ENCODE measurements at places on chromosomes 1 and 21.
A peak's percentile ranks its signal among the peaks of the same experiment; 100 is the strongest.

DNA sequence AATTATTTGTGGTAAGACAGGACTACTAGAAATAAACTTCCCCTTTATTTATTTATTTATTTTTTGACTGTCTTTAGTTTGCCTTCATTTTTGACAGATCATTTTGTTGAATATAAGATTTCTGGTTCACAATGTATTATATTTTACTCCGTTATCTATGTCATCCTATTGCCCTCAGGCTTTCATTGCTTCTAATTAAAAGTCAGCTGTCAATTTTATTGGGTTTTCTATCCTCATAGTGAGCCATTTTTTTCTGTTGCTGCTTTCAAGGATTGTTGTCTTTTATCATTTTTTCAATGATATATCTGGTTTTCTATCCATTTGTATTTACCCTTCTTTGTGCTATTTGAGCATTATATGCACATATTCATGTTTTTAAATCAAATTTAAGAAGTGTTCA lies 866.2 kb downstream of the LRRIQ3 start:
- DNase-seq = no peak

DNA sequence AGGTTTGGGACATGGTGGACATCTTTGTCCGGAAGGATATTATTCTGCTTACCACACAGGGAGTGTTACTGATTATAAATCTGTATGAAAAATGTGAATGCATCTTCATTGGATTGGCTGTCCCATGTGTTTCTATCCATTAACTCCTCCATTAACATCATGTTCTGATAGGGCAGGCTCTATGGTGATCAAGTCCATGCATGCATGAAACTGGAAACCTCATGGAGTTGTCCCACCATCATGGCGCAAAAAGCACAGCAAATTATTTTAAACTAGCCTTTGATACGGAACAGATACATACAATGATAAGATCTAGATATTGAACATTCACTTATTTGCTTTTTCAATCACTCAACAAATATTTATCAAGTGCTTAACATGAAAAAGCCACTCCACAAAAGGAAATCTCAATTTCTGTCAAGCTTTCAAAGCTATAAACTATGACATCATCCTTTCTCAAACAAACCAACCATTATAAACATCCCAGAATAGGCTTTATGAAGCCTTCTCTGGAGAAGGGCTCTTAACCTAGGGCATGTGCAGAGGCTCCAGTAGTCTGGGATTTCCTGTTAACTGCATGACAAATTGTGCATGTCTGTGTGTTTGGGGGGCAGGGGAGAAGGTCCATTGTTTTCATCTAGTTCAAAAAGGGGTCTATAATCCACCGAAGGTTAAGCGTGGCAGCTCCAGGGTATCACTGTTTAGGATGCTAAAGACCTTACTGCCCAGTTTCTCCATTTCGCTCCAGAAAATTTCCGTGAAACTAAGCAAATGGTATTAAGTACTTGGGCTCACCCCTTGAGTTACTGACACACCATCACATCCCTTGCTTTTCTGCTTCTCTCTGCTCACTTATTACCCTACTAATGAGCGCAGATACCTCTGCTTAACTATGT lies 46.1 kb downstream of the ADAMTS1 start:
- no peak for DNase-seq

DNA sequence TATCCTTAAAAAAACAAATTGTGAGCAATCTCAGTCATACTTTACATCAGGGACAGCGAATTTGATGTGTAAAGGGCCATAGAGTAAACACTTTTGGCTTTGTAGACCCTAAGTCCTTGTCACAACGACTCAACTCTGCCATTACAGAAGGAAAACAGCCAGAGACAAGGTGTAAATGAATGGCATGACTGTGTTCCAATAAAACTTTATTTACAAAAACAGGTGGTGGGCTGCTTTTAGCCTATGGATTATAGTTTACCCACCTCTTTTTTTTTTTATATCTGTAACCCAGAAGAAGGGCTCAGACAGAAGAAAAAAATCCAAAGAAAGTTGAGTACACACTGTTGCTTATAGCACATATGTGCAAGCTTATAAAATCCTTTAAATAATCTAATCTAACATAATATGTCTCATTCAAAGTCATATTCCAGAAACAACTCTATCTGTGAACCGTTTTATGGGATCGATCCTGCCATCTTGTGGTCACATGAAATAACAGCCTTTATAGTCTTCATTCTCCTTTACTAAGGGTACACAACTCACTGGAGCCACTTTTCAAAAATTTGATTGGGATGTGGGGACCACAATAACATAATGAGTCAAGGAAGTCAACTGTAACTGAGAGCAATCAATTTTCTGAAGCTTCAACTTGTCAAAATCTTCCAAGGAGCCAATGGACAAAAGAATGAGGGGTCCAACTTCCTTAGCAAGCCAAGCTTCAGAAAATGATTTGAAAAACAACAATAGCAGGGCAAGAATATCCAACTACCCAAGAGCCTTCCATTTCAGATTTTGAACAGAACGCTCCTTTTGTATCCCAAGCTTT lies 142.2 kb upstream of the KRTAP19-8 start:
- DNase-seq = no peak

- DNase-seq = no peak
Measured at GRCh38 chr1:48556186-48556850, 84.3 kb upstream of the SPATA6 start.

- DNase-seq = no peak
Measured at GRCh38 chr1:98523256-98523655, 138.3 kb upstream of the SNX7 start.

DNA sequence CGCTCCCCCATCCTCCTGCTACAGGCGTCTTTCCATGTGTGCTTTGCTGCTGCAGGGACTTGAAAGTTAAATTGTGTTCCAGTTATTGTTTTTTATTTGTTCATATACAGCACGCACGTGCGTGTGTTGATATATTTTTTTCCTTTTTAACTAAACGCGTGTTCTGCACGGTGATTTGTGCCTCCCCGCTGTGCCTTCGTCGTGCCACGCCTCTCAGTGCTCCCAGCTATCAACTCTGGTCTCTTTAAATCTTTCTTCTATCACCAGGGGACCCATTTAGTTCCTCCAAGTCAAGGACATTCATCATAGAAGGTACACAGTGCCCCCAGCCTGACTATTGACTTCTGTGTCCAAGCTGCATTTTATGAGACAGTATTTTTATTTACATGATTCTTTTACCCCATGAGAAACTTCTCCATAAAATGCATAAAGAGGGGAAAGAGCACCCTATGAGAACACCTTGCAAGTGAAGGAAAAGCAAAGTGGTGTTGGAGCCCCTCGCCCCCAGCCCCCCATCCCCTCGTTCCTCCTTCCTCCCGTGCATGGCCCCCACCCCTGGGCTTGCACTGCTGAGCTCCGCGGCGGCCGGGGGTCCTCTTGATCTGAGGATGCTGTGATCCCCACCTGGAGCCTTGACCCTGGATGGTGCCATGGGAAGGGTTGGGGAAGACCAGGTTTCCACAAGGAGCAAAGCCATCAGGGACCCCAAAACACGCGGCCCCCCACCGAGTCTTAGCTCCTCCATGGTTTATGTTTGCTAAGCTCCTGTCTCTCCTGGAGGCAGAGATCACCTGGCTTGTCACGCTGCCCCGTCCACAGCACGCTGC lies 45.5 kb downstream of the KCNAB2 start:
- DNase-seq = no peak

DNA sequence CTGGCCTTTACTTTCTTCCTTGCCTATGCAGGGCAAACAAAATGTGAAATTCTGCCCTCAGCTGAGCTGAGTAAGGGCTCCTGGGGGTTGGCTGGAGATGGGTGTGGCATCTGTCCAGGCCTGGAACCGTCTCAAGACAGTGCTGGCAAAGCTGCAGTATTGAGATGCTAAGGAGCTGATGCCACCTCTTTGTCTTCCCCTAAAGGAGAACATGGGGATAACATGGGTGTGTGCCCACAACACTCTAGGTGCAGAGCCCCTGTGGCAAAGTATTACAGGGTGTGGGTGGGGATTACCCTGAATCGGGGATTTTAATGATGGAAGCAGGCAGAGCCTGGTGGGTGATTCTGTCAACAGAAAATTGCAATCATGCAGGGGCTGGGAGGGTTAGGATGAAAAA lies 2.5 kb upstream of the ST3GAL3 start:
- no peak for DNase-seq

DNA sequence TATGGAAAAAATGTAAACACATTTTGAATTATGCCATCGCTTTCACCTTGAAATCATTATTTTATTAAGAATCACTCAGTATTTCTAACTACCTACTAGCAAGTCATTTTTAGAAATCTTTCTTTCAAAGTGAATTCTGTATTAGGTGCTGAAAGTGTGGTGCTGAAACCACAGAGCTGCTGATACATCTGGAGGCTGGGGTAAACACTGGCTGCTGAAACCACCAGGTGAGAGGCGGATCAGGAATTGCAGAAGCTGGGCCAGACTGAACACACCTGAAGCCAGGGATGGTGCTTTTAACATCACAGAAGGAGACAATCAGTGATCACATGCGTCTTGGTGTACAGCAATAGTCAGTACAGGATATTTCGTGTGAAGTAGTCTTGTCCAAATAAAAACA lies 42.2 kb upstream of the KCNE1 start:
- no peak for DNase-seq

GRCh38 chr1:241600496-241600901 lies 39.7 kb downstream of the CHML start:
- no peak for DNase-seq

DNA sequence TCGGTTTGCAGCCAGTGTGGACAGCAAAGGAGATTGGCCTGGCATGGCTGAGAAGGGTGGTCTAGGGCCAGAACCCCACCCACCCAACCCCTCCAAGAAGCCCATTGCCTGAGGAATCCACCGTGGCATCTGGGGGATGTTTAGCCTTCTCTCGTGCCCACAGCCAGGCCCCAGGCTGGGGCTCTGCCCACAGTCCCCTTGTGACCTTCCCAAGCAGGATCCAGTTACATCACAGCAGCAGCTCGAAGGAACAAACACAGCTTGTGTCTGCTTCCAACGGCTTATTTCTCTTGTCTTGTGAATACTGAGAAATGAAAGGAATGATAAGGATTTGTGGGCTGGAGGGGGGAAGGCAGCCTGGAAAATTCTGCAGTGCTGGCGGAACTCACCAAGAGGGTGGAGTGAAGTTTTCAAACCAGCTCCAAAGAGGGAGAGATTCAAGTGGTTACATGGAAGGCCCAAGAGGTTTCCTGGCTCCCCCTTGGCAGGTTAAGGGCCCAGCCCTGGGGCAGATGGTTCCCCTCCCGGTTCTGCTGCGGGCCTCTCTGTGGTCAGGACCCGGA lies 61.6 kb downstream of the DHRS3 start:
- DNase-seq = no peak

GRCh38 chr1:10626791-10627410 lies 152.2 kb downstream of the PEX14 start:
- no peak for DNase-seq

GRCh38 chr1:117930484-117930883 lies 945 bp downstream of the WDR3 start:
- DNase-seq = no peak

DNA sequence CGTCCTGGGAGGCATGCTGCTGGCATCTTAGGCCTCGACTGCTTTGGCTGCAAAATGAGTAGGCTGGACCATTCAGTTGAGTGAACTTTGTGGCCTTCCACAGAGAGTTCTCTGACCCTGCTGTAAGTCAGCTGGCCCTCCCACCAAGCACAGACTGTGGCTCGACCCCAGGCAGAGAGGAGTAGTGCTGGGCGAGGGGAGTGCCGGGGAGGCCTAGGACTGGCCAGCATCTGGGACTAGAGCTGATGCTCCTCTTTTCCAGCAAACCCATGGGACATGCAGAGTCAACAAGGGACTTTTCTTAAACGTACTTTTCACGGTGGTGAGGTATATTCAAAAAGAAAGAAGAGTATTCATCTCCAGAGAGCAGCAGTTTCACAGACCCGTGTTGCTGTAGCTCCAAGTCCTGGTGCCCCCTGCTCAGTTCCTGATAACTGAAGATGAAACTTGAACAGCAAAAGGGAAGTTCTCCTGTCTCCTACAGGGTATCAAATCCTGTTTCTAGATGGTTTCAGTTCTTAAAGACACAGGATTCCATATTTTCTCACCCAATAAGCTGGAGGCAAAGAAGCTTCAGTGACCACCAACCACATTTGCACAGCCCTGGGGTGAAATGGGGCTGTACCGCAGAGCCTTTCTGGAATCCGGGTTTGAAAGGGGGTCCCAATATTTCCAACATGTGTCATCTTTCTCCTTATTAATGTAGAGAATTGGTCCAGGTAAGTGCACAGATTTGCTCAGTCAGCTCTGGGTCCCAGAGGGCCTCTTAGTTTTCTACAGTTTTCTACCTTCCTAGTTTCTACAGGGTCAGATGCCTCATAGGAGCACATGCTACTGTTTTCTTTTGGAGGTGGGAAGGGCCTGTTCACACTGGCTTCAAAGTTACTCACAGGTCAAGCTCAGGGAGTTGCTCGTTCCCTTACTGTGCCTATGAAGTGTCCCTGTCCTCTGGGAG lies 20.9 kb downstream of the BATF3 start:
- peak; percentile 45 for DNase-seq

GRCh38 chr1:11783556-11783955 lies 21.6 kb downstream of the C1orf167 start:
- DNase-seq = no peak

GRCh38 chr1:201311356-201312011 lies 28.2 kb downstream of the PKP1 start:
- no peak for DNase-seq
